Liver (tissue), 10 donors: ENCODE measurements at places on chromosomes 1 and 21. TPM values are rescaled to one million over a fixed set of nuclear protein-coding genes. Genes with fewer than 3 reads are reported as not detected.

GRCh38 chr1:234106032-234106431, 201.6 kb downstream of the SLC35F3 start:
- no peak for DNase-seq

GRCh38 chr1:3078430-3078861, 9.4 kb downstream of the PRDM16 start:
- no peak for DNase-seq

GRCh38 chr1:42319871-42320484, 15.1 kb downstream of the FOXJ3 start:
- DNase-seq, result no peak

- no peak for DNase-seq
Measured at GRCh38 chr1:200306944-200307754, 102.7 kb downstream of the ZNF281 start.

DNA sequence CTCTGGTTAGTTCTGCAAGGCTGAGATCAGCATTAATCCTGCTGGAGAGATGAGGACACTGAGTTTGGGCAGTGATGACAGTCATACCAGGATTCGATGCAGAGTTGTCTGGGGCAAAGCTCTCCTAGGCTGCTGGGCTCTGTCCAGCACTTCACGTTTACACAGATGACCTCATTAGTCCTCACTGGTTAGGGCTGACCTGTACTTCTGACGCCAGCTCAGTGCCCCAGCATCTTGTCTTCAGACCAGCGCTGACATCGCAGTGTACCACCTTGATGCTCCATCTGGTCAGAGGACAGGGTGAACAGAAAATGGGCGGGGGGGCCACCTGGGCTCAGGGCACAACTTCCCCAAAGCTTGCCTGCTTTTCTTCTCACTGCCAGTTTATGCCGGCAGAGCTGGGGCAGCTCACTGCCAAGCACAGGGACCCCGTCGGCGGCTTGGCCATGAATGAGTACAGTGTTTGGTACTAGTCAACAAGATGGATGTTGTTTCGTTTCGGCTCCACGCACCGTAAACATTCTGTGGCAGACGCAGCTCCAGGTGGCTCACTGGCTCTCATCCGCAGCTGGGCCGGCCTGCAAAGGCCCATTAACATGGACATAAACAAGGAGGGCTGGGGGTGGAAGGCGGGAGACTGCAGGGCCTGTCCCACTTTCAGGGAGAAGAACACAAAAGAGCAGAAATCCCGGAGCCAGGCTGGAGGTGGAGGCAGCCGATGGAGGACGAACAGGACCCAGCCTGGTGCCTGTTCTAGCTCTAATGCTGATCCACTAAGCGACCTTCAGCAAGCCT, 118.7 kb downstream of the GLIS1 start:
- DNase-seq, result no peak

DNA sequence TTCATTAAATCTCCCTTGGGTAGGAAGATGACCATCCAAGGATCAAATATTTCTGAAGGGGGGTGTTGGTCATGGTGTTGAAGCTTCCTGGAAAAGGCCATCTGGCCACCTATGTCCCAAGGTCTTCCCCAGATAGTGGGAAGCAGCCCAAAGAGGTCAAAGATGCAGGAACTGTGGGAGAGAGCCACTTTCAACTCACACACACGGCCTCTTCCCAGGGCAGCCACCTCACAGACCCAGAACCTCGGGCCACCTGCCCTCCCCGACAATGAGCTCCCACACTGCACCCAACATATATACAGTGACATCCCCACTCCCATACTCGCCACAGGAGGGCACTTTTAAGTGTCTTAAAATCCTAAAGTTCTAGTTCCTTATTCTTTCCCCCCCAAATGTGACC, 164.5 kb upstream of the ETV3 start:
- DNase-seq, result no peak

DNA sequence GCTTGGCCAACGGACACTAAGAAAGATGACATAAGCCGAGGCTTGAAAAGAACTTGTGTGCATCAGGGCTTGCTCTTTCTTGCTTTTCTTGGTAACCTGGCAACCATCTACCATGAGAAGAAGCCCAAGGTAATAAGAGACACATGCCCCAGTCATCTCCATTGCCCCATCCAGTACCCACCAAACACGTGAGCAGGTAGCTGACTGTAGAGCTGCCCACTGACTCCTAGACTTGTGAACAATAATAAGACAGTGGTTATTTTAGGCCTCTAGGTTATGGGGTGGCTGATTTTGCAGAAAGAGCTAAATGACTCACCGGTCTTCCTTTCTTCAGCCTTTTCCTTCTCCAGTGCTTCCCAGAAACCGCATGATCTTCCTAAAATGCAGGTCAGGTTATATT, 105.0 kb upstream of the JUN start:
- DNase-seq, result no peak

DNA sequence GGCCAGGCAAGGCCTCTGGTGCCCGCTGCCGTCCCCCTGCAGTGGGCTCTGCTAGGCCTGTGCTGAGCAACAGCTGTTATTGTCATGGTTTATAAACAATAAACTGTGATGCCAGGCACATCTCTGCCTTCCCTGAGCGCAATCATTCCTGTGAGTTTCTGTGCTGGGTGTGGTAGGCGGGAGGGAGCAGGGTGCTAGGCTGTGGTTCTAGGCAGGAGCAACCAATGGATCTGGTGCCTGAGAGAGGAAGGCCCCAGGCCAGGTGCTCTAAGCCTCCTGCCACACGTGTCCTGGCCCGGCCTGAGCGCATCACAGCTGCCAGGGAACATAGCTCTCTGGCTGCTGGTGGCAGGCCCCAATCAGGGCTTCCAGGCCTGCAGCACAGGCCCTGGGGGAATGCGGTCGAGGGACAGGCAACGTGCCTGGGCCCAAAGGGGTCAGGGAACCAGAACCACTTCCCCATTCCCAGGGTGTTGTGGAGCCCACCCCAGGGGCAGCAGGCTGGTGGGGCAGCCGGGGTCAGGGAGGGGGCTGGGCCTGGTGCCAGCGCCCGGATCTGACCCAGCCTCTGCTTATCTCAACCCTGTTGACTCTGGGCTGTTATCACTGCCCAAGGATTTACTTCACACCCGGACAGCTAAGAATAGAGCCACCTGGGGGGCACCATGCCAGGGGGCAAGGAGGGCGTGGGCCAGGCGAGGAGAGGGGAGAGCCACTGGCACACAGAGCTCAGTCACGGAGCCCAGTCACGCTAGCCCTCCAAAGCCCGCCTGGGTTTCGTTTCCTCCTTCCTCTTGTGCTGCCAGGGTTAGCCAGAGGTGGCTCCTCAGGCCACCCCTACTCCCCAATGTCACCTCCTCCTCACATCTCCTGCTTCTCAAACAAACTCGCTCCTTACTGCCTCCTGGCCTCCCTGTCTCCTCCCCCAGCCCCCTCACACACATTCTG, 11.5 kb downstream of the TRIM46 start:
- DNase-seq, result no peak

GRCh38 chr1:245129319-245130240, 25.2 kb upstream of the KIF26B start:
- no peak for DNase-seq

- DNase-seq, result no peak
Measured at GRCh38 chr1:52632732-52633290, at the start of gene SHISAL2A. Gene SHISAL2A (plus strand): TSS chr1:52633168. CDS start chr1:52633494, 326 bp downstream.

GRCh38 chr1:212186427-212187207, 98.6 kb upstream of the PPP2R5A start:
- DNase-seq, result no peak

DNA sequence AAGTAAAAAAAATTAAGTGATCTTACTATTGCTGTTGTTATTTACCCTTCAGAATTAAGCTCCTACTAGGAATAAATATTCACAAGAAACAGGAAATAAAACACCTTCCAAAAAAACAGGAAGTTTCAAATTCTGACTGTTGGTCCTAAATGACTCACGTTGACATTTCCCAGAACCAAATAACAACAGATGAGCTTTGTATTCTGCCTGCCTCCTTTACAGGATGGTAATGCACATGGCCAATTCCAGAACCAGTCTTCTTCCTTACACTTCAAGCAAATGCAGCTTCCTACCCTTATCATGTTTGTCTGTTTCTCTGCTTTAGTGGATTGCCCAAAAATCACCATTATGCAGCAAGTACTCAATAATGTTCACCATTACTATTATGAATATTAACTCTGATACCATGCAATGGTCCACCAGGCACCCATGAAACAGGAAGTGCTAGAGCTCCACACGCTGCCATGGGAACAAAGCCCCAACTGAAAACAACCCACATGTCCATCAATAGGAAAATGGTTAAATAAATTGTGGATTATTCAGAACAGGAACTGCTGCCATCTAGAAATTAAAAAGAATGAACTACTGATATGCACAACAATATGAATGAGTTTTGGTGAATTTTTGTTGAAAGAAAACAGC, 8.9 kb downstream of the CASP9 start:
- DNase-seq, result no peak

DNA sequence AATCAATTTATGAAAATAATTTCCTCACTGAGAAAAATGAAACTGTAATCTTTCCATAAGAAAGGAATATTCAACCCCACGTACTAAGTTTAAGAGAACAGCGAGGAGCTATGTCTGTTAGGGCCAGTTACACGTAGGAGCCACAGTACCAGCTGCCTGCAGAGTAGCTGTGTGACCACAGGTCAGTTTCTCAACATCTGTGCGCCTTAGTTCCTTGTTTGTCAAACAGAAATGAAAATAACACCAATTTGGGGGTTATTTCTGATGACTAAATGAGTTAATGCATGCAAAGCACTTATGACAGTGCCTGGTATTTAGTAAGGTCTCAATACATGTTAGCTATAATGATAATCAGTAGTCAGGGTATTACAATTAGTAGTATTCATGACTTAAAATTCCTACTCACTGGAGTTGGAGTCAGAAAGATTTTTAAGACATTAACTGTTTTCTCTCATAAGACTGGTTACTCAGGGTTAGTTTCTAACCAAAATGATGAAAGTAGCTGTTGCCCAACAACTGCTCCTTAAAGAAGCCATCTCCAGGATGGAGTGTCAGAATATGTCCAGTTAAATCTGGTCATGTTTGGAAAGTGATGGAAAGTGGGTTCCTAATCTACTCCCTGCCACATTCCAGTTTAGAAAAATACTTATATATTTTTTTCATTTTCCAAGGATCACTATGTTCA, 85.8 kb upstream of the ZNF648 start:
- no peak for DNase-seq

- no peak for DNase-seq
Measured at GRCh38 chr1:94351481-94351880, 66.7 kb upstream of the ABCD3 start.

GRCh38 chr1:235290740-235291502, 37.1 kb downstream of the ARID4B start:
- no peak for DNase-seq

Gene SPRR2E
- not detected for total RNA-seq

Gene RAB7B
- total RNA-seq, result not detected

Gene NTNG1
- under 0.01 TPM for total RNA-seq

Gene MX2
- 2.6 TPM for total RNA-seq

Gene OR2L3
- total RNA-seq, result under 0.01 TPM

Gene AHDC1
- 6.3 TPM for total RNA-seq
